Activated B cell treated with CpG ODN at 0.5 μM for 24 hours (primary cell): ENCODE measurements at places on chromosomes 7 and 10.

GRCh38 chr10:14106828-14107227 is 223.9 kb downstream of the FRMD4A start:
- no peaks in the 10 kb centered on the region for H3K4me1 ChIP-seq
- H3K27me3 ChIP-seq = peaks cover 19% of the 10 kb centered on the region
- no peak for DNase-seq
- H3K4me3 ChIP-seq = no peak overlapping the region

GRCh38 chr10:89080660-89081059 is 90.1 kb downstream of the FAS start:
- H3K4me3 ChIP-seq = no peak overlapping the region
- peaks cover 9% of the 10 kb centered on the region for H3K4me1 ChIP-seq
- H3K27ac ChIP-seq = no peak overlapping the region
- no peaks in the 10 kb centered on the region for H3K36me3 ChIP-seq

- no peak overlapping the region for H3K27ac ChIP-seq
- no peak overlapping the region for H3K4me3 ChIP-seq
- DNase-seq = no peak
- no peaks in the 10 kb centered on the region for H3K27me3 ChIP-seq
Observed at GRCh38 chr10:88592381-88592780, 5.8 kb downstream of the LIPJ start.

DNA sequence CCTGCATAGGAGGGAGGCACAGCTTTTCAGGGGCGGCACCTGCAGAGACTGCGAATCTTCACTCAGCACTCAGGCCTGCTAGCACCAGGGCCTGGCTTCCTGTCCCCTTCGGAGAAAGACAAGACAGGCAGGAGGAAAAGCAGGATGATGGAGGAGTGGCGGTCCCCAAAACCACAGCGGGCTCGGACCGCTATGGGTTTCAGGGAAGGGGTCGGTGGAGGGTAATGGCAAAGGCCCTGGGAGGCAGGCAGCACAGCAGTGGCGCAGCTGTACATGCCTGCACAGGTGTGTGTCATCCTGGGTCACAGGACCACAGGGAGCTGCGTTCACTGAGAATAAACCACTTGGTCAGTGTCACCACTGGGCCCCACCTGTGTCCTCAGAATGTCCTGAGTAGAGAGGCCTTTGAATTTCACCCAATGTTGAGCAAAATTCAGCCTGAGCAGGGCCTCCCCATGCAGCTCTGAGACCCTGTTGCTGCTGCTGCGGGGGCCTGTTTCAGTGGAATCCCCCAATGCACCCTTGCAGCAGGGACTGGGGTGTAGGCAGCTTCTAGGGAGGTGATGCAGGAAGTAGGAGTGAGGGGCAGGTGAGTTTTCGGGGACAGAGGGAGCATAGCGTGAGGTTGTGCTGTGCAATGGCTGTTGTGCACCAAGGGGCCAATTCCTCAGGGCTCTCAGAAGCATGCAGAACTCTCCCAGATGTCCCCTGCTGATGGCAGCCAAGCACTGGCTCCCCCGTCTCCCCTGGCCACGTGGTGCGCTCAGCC is 90.6 kb upstream of the PPP2R2D start:
- H3K27ac ChIP-seq = no peak overlapping the region
- H3K4me1 ChIP-seq = no peaks in the 10 kb centered on the region
- no peaks in the 10 kb centered on the region for H3K36me3 ChIP-seq
- peaks cover 4% of the 10 kb centered on the region for H3K27me3 ChIP-seq
- no peak overlapping the region for H3K4me3 ChIP-seq

- H3K27me3 ChIP-seq = peaks cover 5% of the 10 kb centered on the region
- no peak for DNase-seq
- H3K27ac ChIP-seq = no peak overlapping the region
- H3K36me3 ChIP-seq = no peaks in the 10 kb centered on the region
Observed at GRCh38 chr10:11345224-11346054, 266.0 kb downstream of the USP6NL start.

DNA sequence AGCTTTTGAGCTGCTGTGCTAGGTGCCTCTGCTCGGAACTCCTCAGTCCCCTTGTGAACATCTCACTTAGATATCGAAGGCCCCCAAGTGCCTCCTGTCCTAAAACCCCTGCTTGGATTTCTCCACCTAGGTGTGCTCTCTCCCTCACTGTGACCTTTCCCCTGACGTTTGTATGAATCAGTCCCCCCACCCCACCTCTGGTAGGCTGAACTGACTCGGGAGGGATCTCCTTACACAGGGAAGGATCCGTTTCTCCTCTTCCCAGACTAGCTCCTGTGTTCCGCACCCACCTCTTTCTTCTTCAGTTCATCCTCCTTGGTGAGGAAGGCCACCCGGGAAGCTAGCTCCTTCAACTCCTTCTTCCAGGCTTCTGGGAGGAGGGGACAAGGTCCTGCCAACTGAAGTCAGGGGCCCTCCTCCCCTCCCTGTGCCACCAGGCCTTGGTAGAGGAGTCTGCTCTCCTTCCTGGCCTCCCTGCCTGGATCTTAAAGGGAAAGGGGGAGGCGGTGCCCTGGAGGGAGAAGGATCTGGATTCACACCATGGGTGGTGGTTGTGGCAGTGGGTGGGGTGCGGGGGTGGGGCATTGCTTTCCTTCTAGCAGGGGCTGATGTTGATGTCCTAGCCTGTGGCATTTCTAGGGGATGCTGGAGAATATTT is 6.8 kb downstream of the TBATA start:
- no peak overlapping the region for H3K4me3 ChIP-seq
- no peaks in the 10 kb centered on the region for H3K36me3 ChIP-seq
- no peak overlapping the region for H3K27ac ChIP-seq
- H3K4me1 ChIP-seq = no peaks in the 10 kb centered on the region

- DNase-seq = no peak
- no peak overlapping the region for H3K27ac ChIP-seq
- no peak overlapping the region for H3K4me3 ChIP-seq
Observed at GRCh38 chr10:60570272-60570865, 180.7 kb upstream of the ANK3 start.

- H3K4me3 ChIP-seq = no peak overlapping the region
- H3K4me1 ChIP-seq = no peaks in the 10 kb centered on the region
- H3K27ac ChIP-seq = no peak overlapping the region
- no peaks in the 10 kb centered on the region for H3K27me3 ChIP-seq
- DNase-seq = no peak
Observed at GRCh38 chr7:98240961-98241673, 10.9 kb downstream of the TECPR1 start.

- H3K4me3 ChIP-seq = no peak overlapping the region
- no peaks in the 10 kb centered on the region for H3K27me3 ChIP-seq
- peaks cover 24% of the 10 kb centered on the region for H3K4me1 ChIP-seq
Observed at GRCh38 chr7:112283382-112283910, 77.0 kb downstream of the ZNF277 start.

- H3K4me1 ChIP-seq = no peaks in the 10 kb centered on the region
- H3K27me3 ChIP-seq = no peaks in the 10 kb centered on the region
- DNase-seq = no peak
- H3K36me3 ChIP-seq = no peaks in the 10 kb centered on the region
- H3K4me3 ChIP-seq = no peak overlapping the region
Observed at GRCh38 chr7:72077786-72078185, 334.4 kb downstream of the CALN1 start.

DNA sequence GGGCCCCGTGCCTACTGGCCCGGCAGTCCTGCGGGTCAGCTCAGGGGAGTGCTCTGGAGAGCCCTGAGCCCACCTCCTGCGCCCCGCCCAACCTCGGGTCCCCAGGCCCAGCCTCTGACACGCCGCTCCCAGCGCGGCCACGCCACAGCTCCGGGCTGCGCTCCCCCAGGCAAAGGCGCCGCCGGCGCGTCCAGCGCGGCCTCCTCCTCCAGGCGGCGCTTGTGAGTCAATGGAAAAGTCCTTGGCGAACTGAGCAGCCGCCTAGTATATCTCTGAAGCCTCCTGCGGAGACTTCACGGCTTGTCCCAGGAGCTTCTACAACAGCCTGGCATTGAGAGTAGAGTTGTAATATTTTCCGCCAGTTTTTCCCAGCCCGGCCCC is 29.5 kb upstream of the BMS1 start:
- peak; percentile 46 for DNase-seq
- peaks cover 56% of the 10 kb centered on the region for H3K27me3 ChIP-seq
- no peak overlapping the region for H3K27ac ChIP-seq
- peak overlapping the region; percentile 83 for H3K4me3 ChIP-seq
- H3K36me3 ChIP-seq = no peaks in the 10 kb centered on the region

DNA sequence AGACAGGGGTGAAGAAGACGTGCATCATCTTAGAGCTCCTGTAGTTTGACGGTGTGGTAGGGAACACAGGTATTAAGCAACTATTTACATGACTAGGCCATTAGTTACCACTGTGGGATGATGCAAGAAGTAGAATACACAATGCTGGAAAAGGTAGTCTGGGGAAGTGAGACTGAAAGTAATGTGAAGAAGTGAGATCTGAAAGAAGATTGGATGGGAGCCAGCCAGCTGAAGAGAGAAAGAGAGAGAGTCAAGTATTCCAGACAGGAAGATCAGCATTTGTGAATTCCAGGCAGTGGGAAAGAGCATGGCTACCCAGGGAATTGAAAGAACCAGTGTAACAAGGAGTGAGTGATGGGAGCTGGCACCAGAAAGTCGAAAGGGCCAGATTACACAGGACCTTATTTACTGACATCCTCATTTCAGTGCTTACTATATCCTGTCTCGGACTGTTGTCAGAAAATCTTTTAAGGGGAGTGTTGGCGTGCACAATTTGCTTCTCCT is 4.0 kb upstream of the CFAP58 start:
- peaks cover 31% of the 10 kb centered on the region for H3K4me1 ChIP-seq
- no peak for DNase-seq
- no peak overlapping the region for H3K4me3 ChIP-seq
- no peaks in the 10 kb centered on the region for H3K27me3 ChIP-seq
- peaks cover 2% of the 10 kb centered on the region for H3K36me3 ChIP-seq

DNA sequence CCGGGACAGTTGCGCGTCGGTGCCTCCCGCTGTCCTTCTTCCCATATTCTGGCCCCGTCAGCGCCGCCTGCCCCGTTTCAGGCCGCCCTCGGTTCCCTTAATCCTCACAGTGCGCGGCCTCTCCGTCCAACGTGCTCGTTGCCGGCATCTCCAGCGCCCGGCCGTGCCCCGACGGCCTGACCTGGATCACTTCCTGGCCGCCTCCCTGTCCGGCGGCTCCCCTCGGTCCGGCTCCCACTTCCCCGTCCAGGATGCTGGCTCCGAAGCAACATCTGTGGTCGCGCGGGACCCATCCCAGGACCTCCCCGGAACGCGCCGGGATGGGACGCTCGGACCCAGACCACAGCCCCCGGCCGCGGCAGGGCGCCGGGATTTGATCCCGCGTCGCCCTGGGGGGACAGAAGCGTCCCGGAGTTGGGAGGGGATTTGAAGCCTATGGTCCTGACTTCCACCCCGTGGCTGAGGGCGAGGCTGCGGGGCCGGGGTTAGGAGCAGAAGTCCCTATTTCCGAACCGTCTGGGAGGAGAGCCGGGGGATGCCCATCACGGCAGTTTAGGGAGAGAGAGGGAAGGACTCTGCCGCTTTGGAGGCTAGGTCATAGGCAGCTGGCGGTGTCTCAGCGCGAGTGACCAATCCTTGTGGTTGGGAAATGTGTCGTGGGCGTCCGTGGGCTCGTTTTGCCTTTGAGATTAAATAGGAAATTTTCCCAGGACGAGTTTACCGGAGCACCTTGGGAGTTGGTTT is 53.8 kb downstream of the KCTD7 start:
- H3K4me3 ChIP-seq = peak overlapping the region; percentile 89
- no peaks in the 10 kb centered on the region for H3K27me3 ChIP-seq
- peaks cover 5% of the 10 kb centered on the region for H3K36me3 ChIP-seq
- peaks cover 48% of the 10 kb centered on the region for H3K4me1 ChIP-seq
- peak overlapping the region; percentile 89 for H3K27ac ChIP-seq

GRCh38 chr10:117053482-117053881 is 48.5 kb upstream of the SHTN1 start:
- H3K4me3 ChIP-seq = no peak overlapping the region
- H3K27me3 ChIP-seq = peaks cover 5% of the 10 kb centered on the region
- no peak overlapping the region for H3K27ac ChIP-seq

DNA sequence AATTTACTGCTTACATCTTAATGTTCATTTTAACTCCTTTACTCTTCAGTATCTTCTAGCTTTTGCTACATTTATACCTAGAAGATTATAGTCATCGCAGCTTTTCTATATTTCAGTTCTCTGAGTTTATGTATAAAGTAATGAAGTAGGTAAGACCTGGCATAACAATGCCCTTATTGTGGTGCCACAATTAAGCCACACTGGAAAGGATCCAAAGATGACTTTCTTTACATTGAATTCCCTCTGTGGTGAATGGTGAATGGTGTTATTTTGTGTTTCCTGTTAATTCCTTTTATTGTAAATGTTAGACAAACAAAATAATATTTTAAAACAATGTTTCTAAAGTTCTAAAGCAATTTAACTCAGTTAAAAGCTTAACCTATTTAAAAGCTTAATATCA is 36.2 kb downstream of the SEMA3D start:
- DNase-seq = no peak
- no peaks in the 10 kb centered on the region for H3K36me3 ChIP-seq
- no peaks in the 10 kb centered on the region for H3K27me3 ChIP-seq
- H3K27ac ChIP-seq = no peak overlapping the region
- no peak overlapping the region for H3K4me3 ChIP-seq

GRCh38 chr10:12609435-12609834 is 260.1 kb downstream of the CAMK1D start:
- peaks cover 23% of the 10 kb centered on the region for H3K36me3 ChIP-seq
- H3K4me3 ChIP-seq = no peak overlapping the region
- DNase-seq = no peak
- no peak overlapping the region for H3K27ac ChIP-seq
- H3K27me3 ChIP-seq = no peaks in the 10 kb centered on the region

DNA sequence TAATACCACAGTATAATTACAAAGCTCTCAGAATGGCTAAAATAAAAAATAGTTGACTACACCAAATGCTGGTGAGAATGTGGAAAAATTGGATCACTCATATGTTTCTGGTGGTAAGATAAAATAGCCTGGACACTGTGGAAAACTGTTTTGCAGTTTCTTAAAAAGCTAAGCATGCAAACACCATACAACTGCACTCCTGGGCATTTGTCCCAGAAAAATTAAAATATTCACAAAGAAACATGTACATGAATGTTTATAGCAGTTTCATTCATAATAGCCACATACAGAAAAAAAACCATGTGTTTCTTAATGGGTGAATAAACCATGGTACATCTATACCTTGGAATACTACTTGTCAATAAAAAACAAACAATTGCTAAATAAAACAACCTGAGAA is 172.9 kb downstream of the AHR start:
- no peak for DNase-seq
- no peak overlapping the region for H3K27ac ChIP-seq

GRCh38 chr10:74081192-74081803 is 69.3 kb downstream of the AP3M1 start:
- no peaks in the 10 kb centered on the region for H3K27me3 ChIP-seq
- DNase-seq = no peak
- peaks cover 27% of the 10 kb centered on the region for H3K36me3 ChIP-seq
- H3K4me3 ChIP-seq = no peak overlapping the region

GRCh38 chr7:70695795-70696083 is 436.2 kb upstream of the GALNT17 start:
- H3K36me3 ChIP-seq = peaks cover 4% of the 10 kb centered on the region
- peaks cover 21% of the 10 kb centered on the region for H3K27me3 ChIP-seq
- H3K4me3 ChIP-seq = peak overlapping the region; percentile 88
- H3K4me1 ChIP-seq = peaks cover 15% of the 10 kb centered on the region
